NCI-H510A (cell line): ENCODE measurements at places on chromosomes 7 and 10.

DNA sequence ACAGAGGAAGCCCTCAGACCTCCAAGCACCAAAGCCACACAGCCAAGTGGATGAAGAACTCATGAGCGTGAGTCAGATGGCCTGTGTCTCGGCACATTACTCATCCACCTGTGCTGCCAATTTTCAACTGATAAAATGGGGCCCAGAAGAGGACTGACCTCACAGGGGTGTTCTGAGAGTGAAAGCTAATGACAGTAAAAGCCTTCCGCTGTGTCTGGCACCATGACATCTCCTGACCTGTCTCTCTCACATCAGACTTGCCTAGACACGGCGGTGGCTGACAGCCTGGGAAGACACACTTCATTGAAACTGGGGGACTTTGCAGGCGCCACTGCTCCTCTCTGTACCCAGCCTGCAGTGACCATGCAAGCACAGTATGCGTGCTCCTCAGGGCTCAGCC is 8.3 kb upstream of the SLC18A3 start:
- no peak for DNase-seq

GRCh38 chr10:22349755-22350154 is 4.5 kb downstream of the SPAG6 start:
- DNase-seq: no peak

DNA sequence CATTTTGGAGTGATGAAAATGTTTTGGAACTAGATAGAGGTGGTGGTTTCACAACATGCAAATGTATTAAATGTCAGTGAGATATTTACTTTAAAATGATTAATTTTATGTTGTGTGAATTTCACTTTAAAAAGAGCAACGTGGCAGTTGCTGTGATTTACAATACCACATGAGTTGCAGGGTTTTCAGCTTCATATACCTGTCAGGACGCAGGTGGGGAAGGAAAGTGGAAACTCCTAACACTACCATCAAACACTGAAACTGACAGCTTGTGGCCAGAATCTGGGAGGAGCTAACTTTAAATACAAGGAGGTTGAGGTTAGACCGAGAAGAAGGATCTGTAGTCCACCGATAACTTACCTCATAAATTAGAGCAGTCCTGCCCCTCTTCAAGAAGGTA is 168.9 kb upstream of the TMEM72 start:
- DNase-seq: no peak

GRCh38 chr7:2632733-2633537 is 1.1 kb downstream of the TTYH3 start:
- DNase-seq: peak; percentile 79

GRCh38 chr7:2876031-2876731 is 32.1 kb upstream of the GNA12 start:
- DNase-seq: no peak

GRCh38 chr10:69460576-69461242 is 9.4 kb downstream of the TSPAN15 start:
- DNase-seq: no peak
